Activated T-helper 2 cell treated with anti-CD3 and anti-CD28 coated beads, Interferon-gamma antibody, Interleukin-2, Interleukin-4, amounts not matched to agents 10 μg/mL and 5 μg/mL and 100 μg/mL, durations not matched to agents 14 hours and 24 hours and 36 hours (primary cell): ENCODE measurements at places on chromosomes 13 and 19. TPM values are rescaled to one million over a fixed set of nuclear protein-coding genes. Genes with fewer than 3 reads are reported as not detected.

The ZNF808 gene
- 20.7 and 22.6 TPM in 2 replicates for total RNA-seq

DNA sequence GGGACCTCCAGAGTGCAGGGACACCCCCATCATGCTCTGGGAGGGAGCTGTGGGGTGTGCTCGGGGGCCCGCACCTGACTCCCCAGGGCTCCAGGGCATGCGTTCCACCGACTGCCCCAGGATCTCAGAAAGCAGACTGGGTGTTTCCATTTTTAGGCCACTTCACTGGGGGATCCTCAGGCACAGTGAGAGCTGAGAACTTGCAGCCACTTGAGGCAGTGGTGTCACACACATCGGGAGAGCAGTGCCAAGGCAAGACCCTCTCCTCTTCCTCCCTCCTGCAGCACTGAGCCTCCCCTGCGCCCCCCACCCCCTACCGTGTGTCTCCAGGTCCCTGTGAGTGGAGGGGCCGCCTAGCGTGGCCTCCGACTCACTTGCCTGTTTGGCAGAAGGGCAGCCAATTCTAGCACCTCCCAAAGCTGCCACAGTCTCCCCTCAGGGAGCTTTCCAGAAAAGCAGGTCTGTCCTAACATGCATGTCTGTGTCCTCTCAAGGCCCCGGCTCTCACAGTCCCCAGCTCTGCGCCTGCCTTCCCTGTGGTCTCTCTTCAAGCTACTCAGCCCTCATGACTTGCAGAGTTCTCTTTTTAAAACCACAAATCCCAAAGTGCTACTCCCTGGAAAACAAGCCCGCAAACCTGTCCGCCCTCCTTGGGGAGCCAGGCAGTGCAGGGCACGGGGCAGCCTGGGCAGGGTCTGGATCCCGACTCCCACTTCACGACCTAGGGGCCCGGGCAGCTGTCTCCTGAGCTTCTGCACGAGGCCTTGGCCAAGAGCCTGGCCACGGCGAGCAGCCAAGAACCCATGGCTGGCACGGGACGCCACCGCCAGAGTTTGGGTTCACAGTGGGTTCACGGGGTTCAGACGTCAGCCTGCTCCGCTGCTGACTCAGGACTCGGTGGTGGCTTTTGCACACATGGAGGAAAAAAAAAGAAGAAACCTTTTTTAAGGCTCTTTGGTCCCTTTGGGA, 94.1 kb downstream of the STK24 start:
- DNase-seq = no peak

DNA sequence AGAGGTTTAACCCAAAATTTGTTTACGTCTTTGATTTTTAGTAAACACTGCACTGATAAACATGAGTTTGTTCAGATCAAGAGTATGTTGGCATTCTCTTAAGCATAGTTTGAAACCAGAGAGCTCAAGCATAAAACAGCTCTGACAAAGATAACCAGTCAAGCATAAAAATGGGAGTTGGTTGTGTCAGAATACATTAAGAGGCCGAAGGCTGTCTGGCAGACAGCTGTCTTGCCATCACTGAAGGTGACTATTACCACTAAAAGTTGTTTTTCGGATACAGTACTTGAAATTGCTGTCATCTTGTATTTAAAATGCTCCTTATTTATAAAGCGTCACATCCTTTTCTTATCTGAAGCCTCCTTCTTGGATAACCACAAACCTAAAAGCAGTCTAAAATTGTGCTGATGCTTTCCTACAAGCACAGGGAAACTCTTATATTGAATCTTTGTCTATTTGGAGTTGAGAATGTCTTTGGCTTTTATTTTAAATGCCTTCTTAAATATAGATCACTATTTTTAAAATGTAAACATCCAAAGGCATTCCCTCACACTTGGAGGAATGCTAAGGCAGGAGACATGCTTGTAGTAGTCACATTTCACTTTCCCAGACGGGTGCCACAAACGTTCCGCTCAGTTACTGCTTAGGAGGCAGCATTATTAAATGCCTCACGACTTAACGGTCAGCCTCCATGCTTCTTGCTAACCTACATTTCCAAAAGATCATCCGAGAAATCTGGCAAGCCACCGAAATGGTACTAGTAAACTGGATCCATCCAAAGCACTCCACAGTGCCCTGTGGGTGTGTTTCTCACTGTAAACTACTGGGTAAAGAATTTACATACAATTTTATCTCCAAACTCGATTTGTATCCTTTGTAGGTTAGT, 1.5 kb downstream of the SMAD9 start:
- DNase-seq = no peak

The KLK14 gene
- 0.44 and 0.52 TPM in 2 replicates for total RNA-seq

DNA sequence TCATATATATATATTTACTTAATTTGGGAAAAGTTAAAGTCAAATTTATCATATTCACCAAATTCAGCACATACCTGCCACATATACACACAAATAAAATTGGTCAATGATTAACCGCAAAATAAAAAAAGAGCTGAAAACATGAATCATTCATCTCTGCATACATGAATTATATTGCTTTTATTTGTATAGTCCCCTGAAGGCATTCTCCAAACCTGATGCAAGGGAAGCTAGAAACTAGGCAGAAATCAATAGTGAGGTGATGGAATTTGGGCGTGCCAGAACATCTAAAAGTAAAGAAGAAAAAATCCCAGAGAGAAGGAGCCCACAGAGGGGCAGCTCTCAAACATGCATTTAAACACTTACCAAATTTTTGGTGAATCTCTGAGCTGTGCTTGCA, 60.1 kb downstream of the UFM1 start:
- DNase-seq = no peak

DNA sequence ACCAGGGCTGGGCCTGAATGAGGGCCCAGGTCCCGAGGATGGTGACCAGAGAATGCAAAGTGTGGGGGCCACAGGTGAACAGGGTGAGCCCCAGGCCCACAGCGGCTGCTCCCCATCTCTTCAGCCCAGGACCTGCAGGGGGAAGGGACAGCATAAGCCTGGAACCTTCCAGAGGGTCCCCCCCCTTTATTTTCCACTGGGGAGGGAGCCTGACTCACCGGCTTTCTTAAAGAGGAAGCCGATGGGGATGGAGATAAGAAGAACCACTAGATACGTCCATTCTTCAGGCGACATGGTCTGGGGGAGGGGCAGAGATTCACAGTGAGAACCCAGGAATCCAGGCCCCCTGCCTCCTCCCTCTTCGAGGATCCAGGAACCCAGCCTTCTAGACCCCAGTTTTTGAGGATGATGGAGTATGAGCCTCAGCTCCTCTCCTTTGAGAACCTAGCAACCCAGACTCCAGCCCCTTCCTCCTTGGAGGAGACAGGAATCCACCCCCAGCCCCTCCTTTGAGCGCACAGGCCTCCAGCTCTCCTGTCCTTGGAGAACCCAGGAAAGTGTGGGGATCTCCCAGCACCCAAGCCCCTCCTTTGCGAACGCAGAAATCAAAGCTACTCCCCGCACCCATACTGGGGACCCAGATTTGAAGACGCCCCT, 1.0 kb downstream of the MBOAT7 start:
- DNase-seq = peak; percentile 69
